ENCODE measurements at places on chromosomes 12 and 14.

DNA sequence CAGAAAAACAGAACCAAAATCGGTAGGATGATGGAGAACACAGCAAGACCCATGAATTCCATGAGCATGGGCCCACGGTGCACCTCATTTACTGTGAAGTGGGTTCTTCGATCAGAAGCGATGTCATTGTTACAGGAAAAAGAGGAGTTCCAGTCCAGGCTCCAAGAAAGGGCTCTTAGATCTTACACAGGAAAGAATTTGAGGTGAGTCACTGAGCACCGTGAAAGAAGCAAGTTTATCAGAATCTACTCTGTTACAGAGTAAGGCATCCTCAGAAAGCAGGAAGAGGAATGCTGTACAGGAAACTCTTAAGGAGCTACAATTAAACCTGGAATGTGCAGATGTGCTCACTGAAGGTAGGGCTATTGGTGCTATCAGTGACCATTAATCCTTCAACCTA, 11.6 kb upstream of the CHFR start:
- DNase-seq: no peak

DNA sequence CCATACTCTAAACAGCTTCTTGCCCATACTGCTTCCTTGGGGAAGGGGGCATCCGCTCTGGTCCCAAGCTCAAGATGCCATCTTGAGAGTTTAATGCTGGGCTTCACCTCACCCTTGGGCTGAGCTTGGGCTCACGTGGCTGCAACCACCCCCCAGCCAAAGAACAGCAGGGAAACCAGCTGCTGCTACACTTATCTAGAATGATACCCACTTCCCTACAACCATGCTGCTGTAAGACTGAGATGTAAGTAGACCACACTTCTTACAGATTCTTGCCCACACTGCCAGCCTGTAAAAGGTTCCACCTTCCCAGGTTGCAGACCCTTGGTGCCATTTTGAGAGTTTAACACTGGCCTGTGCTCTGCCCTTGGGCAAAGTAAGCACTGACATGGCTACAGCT, 9.7 kb downstream of the CTSG start:
- no peak for DNase-seq

DNA sequence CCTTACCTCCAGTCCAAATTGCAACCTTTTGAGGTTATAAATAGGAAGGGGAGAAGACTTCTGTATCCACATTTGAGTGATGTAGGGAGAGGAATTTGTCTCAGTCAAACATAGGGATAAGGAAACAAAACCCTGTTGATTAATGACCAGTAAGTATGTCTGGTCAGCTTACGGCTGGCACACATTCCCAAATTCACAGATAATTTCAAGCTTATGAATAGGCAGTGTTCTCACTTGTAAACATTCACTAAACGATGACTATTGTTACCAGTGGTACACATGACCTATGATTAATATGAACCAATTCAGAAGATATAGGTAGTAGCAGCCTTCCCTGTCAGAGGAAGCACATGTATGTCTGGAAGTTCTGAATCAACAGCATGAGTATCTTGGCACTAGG, 33.0 kb upstream of the SLC5A8 start:
- DNase-seq: no peak

DNA sequence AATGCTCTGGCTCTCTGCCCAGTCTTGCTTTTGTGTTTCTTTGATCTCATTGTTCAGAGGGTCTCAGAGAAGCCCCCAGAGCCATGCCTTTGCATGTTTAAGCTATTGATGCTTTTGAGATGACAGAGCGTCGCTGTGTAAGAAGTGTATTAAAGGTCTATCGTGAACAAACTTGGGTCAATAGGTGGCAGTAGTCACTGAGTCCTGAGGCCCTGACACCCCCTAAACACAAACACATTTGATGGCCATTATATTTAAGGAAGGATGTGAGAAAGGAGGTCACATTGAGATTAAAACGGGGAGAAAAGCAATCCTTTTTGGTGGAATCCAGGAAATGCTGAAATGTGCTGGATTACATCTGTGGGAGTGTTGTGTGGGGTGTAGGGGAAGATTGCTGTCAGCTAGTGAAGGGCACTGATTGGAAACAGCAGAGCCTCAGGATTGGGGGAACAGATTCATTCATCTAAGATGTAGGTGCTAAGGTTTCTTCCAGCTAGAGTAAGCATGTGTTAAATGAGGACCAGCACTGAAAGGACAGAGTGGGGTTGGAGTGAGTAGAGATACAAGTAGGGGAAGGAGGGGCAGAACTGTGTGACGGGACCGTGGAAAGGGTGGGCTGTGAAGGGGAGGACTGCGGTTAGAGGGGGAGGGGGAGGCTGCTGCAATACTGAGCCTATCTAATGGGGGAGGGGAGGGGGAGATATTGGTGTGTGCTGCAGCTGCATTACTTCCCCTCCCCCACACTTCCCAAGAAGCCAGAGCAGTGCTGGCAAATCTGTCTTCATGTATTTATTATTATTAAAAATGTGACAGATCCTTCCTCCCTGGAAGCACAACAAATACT, 12.7 kb downstream of the NGDN start:
- no peak for DNase-seq

DNA sequence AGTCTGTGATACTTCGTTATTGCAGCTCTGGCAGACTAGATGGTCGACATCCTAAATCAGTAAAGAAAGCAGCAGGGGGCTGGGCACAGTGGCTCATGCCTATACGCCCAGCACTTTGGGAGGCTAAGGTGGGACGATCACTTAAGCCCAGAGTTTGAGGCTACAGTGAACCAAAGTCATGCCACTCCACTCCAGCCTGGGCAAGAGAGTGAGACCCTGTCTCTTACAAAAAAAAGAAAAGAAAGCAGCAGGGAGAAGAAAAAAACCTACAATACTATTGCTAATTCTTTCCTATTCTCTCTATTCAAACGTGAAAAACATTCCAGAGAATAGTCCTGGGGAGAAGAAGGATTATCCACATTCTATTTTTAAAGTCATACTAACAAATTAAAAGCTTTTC, 79.5 kb downstream of the DCAF5 start:
- DNase-seq: no peak

- no peak for DNase-seq
Measured at GRCh38 chr14:94827711-94828447, 58.0 kb upstream of the GSC start.

Measured in CD4-positive, alpha-beta T cell treated with Interleukin-15 for 4 hours (primary cell).